ENCODE measurements at places on chromosomes 12 and 14.

DNA sequence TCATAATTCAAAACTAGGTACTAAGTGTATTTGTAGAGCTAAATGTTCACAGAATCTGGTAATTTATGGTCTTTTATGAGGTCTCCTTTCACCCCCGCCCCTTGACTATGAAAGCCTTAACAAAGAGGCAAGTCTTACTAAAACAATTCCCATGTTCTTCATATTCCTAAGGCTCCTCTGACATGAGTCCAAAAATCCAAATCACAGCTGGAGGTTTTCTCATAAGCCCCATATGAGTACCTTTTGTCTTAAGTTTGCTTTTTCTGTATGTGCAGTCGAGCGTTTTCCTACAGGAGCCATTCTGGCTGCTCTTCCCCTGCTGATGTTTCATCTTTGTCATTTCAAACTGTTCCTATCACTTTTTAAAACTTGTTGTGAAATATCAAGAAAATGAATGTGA, 55.2 kb downstream of the SIX1 start:
- DNase-seq: no peak

- no peak for DNase-seq
These were observed 111.4 kb downstream of the ZFP36L1 start for GRCh38 chr14:68681256-68682011.

GRCh38 chr14:74538411-74539391, 45.1 kb downstream of the ISCA2 start:
- DNase-seq: no peak

DNA sequence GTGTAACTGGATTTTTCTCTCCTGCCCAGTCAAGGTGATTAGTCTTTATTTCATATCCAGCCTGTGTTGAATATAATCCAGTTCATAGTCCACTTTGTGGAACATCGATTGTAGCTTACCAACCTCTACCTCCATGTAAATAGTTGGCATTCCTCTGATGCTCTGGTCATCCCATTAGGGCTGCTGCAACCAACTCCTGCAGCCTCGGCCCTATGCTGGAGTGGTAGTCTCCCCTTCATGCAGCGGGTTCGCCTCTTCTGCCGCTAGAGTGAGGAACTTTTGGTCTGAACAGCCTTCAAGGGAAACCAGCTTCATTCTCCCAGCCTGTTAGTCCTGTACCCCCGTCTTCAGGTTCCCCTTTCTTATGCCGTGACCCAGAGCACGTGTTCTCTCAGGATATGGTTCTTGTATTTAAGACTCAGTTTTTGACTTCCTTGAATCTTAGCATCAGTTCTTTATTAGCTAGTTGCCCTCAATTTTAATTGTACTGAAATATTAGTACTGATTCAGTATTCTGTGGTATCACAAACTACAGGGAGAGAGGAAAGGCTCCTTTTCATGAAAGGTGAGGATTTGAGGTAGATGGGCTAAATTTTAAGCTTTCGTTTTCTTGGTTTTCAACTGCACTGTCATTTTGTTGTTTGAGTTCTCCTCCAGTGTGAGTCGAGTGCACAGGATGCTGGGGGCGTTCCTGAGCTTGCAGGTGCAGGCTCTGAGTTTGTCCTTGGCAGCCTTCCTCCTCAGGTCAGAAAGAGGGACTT, 33.2 kb downstream of the ZNF664 start:
- peak; percentile 17 for DNase-seq

DNA sequence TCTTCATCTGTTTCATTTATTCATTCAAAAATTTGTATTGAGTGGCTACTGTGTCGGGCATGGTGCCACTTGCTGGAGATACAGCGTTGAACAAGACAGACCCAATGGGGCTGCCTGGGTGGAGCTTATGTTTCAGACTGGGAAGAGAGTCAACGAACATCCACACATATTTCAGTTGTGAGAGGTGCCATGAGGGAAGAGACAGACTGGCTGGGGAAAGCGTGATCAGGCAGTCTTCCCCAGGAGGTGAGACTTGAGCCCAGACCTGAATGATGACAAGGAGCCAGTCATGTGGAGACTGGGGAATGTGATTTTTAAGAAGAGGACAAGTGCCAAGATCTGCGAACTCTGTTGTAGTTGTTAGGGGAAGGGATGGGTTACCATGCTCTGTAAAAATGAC, 12.2 kb downstream of the BICD1 start:
- no peak for DNase-seq

GRCh38 chr12:89649139-89649538, 59.5 kb downstream of the ATP2B1 start:
- no peak for DNase-seq

DNA sequence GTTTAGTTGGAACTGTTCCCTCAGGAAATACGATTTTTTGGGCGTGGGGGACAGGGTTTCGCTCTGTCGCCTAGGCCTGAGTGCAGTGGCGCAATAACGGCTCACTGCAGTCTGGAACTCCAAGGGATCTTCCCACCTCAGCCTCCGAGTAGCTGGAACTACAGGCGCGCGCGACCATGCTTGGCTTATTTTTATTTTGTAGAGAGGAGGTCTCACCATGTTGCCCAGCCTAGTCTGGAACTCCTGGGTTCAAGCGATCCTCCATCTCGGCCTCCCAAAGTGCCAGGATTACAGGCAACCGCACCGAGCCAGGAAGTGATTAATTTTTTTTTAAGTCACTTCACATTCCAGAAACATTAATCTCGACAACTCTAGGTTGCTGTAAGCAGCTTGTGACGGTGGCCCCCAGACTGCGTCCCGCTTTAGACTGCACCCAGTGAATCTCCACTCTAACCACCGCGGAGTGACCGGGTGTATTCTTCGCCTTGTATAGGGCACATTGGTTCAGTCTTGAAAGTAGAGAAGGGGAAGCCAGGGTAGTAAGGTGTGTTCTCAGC, 830 bp upstream of the MIS18BP1 start:
- no peak for DNase-seq

GRCh38 chr12:43011383-43011926, 421.9 kb upstream of the PRICKLE1 start:
- no peak for DNase-seq

All from KG1 (cell line).